ENCODE measurements at places on chromosomes 5 and 9. TPM values are rescaled to one million over a fixed set of nuclear protein-coding genes. Genes with fewer than 3 reads are reported as not detected.

The VPS13A gene
- 52.6 TPM for total RNA-seq

GRCh38 chr5:5278201-5278814 is 138.2 kb downstream of the ADAMTS16 start:
- no peak for DNase-seq

GRCh38 chr5:39543335-39543734 is 118.6 kb upstream of the DAB2 start:
- DNase-seq, result no peak

- peak; percentile 28 for DNase-seq
Measured at GRCh38 chr5:156402387-156402921, 75.5 kb downstream of the SGCD start.

DNA sequence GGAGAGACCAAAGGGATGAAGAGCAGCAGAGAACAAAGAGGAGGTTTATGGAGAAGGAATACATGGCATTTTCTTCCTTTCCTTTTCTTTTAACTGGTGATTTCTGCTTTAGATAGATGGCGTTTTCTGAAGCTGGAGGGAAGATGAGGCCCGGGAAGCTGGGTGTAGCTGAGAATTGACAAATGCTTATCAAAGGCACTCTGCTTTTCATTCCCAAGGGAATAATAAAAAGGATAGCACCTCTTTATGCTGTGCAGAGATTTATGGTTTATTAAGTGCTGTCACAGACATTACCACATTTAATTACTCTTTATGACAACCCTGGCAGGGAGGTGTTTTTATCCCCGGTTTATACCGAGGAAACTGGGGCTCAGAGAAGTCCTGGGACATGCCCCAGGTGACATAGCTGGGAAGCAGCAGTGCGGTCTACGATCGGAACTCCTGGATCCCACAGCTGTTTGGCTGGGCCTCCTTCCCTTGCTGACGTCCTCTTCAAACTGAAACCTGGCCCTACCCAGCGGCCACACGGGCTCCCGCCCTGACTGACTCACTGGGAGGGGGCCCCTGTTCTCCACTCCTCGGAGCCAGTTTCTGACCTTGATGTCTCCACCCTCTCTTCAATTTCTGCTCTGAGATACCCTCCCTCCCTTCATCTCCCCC is 8.2 kb upstream of the EPB41L4B start:
- DNase-seq, result no peak

GRCh38 chr5:148875205-148875875 is 48.9 kb downstream of the ADRB2 start:
- no peak for DNase-seq

GRCh38 chr5:107670087-107670931 is 428 bp downstream of the EFNA5 start:
- no peak for DNase-seq

GRCh38 chr9:14405176-14405706 is 91.3 kb upstream of the NFIB start:
- no peak for DNase-seq

- DNase-seq, result no peak
Measured at GRCh38 chr5:10393491-10393890, 40.0 kb downstream of the MARCHF6 start.

Measured in OCI-LY7 (cell line).